ENCODE measurements at places on chromosomes 12 and 14. TPM values are rescaled to one million over a fixed set of nuclear protein-coding genes. Genes with fewer than 3 reads are reported as not detected.

- DNase-seq = peak; percentile 26
Observed at GRCh38 chr12:19003141-19003540, 126.4 kb upstream of the PLEKHA5 start.

- DNase-seq = peak; percentile 50
Observed at GRCh38 chr12:108980831-108981618, 39.8 kb downstream of the SVOP start.

The TM9SF1 gene
- polyA plus RNA-seq = 91.5 TPM

DNA sequence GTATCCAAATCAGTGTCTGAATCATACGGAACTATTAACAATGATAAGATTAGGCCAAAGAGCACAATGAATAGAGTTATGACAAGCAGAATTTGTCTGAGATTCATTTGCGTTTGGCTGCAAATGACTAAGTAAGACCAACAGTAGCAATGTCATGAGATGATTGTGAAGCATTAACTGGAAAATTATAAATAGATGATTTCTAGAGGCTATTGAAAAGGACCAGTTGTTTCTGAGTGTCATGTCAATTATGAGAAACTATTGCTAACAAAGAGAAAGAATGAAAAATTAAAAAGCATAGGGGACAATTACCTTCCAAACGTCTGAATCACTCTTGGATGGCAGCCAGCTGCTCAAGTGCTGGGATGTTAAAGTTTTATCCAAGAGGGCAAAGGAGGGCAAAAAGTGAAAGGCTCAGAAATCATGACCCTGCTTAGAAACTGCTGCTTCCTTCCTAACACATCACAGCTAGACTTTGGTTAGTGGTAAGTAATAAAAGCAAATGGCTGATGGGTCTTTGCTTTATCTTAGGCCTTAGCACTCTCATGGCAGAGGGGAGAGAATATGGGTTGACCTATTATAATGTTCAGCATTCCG lies 89.0 kb downstream of the AKAP6 start:
- peak; percentile 64 for DNase-seq

DNA sequence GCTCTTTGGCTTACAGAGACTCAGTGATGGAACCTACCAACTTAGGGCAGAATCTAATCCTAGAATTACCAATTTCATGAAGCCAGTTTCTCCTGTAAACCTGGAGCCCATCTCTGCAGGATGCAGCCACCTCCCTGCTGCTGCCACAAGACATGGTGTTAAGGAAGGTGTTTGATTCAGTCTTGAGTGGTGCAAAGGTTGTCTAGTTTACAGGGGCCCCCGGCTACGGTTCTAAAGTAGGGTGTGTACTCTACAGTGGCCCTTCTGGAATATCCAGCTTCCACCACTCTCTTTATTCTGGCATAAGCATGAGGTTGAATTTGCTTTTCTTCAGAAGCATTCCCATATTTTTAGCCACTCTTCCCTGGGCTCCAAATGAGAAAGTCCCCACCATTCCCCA lies 154.1 kb upstream of the GRIP1 start:
- DNase-seq = no peak

DNA sequence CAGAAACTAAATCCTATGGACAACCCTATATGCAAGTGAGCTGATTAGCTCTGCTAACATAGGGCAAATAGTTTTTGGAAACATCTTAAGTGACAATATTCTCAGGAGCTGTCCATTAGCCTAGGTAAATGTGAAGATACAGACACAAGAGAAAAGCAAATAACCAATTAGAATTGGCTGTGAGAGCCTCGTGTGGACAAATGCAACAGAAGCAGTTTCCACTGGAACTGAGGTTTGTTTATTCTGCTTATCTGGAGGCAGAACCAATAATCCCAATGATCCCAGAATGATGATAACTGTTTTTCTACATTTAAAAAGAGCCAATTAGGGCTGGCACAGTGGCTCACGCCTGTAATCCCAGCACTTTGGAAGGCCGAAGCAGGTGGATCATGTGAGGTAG lies 43.2 kb upstream of the YAF2 start:
- DNase-seq = no peak

- no peak for DNase-seq
Observed at GRCh38 chr14:54577494-54577893, 10.6 kb downstream of the SAMD4A start.
